ENCODE measurements at places on chromosomes 13 and 19. TPM values are rescaled to one million over a fixed set of nuclear protein-coding genes. Genes with fewer than 3 reads are reported as not detected.

The OR10H1 gene
- polyA plus RNA-seq: not detected

The EPS8L1 gene
- polyA plus RNA-seq: 5.5 TPM

The LILRB2 gene
- 0.78 TPM for polyA plus RNA-seq

The ZNF599 gene
- 7.4 TPM for polyA plus RNA-seq

The HSPB6 gene
- polyA plus RNA-seq: 25.1 TPM

The RNF225 gene
- not detected for polyA plus RNA-seq

Data from brain (organoid and tissue), 16 donors.